ENCODE measurements at places on chromosomes 11 and 22. TPM values are rescaled to one million over a fixed set of nuclear protein-coding genes. Genes with fewer than 3 reads are reported as not detected.

OR5D16 gene
- not detected for total RNA-seq

MYO7A gene
- 3.6 TPM for total RNA-seq

MIAT gene
- 6.1 TPM for total RNA-seq

ZNF215 gene
- 2.4 TPM for total RNA-seq

- H3K4me1 ChIP-seq, result peaks cover 3% of the 10 kb centered on the region
- H3K27ac ChIP-seq, result no peak overlapping the region
- no peak overlapping the region for H3K4me3 ChIP-seq
- H3K27me3 ChIP-seq, result no peaks in the 10 kb centered on the region
- no peak for DNase-seq
Observed at GRCh38 chr22:42360348-42360747, 71.9 kb downstream of the NFAM1 start.

GRCh38 chr22:31603081-31603525 is 58.9 kb downstream of the PISD start:
- no peak overlapping the region for H3K4me3 ChIP-seq
- no peaks in the 10 kb centered on the region for H3K27me3 ChIP-seq
- DNase-seq, result no peak
- no peaks in the 10 kb centered on the region for H3K4me1 ChIP-seq
- H3K36me3 ChIP-seq, result no peaks in the 10 kb centered on the region
- H3K27ac ChIP-seq, result peak overlapping the region; percentile 68

- no peak overlapping the region for H3K4me3 ChIP-seq
- no peaks in the 10 kb centered on the region for H3K27me3 ChIP-seq
- H3K27ac ChIP-seq, result no peak overlapping the region
- no peaks in the 10 kb centered on the region for H3K4me1 ChIP-seq
- DNase-seq, result no peak
Observed at GRCh38 chr11:46437122-46437689, 45.6 kb upstream of the CHRM4 start.

DNA sequence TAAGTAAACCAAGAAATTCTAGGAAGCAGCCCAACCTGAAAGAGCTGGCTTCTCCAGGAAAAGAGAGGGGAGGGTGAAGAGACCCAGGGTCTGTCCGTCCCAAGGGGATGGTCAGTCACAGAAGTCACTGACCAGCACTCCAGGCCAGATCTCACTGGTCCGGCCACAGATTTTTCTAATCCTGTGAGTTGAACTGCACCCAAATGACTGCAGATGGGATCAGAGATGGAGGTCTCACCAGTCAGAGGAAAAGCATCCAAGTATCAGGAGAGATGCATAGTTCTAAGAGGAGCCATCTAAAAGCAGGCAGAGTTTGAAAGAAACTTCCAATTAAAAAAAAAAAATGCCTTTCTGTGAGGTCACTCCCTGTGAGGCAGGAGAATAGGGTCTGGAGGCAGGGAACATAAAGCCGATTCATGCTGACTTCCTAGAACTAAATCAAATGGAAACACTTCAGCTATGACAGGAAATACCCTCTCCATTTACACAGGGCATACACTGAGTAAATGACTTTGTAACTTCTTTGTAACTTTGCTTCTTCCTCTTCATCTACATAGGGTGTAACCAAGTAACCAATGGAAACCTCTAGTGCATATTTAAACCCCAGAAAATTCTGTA is 144.5 kb downstream of the CCDC34 start:
- H3K4me1 ChIP-seq, result peaks cover 25% of the 10 kb centered on the region
- DNase-seq, result no peak
- H3K36me3 ChIP-seq, result no peaks in the 10 kb centered on the region
- no peak overlapping the region for H3K4me3 ChIP-seq
- H3K27me3 ChIP-seq, result no peaks in the 10 kb centered on the region
- no peak overlapping the region for H3K27ac ChIP-seq

DNA sequence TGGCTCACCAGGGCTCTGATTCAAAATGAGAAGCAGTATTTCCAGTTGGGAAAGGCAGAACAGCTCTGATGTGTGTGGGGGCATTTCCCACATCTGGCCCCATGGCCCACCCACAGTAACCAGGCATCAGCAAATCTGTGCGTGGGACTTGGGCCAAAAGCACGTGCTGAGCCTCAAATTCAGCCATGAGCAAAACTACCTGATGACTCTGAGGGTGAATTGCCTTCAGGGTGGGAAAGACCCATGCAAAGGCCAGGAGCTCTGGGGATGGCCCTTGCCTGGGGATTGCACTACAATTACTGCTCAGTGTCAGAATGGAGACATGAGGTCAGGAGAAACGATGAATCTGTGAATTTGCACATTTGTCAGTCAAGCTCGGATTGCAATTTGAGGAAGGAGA is 20.9 kb downstream of the TP53AIP1 start:
- no peak overlapping the region for H3K4me3 ChIP-seq
- H3K27me3 ChIP-seq, result peaks cover 3% of the 10 kb centered on the region
- DNase-seq, result no peak
- H3K4me1 ChIP-seq, result no peaks in the 10 kb centered on the region

GRCh38 chr11:22711880-22712279 is 45.5 kb downstream of the GAS2 start:
- no peak overlapping the region for H3K4me3 ChIP-seq
- no peaks in the 10 kb centered on the region for H3K36me3 ChIP-seq
- H3K27me3 ChIP-seq, result no peaks in the 10 kb centered on the region

GRCh38 chr22:35559354-35560005 is 18.8 kb downstream of the RASD2 start:
- H3K27ac ChIP-seq, result no peak overlapping the region
- no peaks in the 10 kb centered on the region for H3K27me3 ChIP-seq
- H3K4me3 ChIP-seq, result no peak overlapping the region
- DNase-seq, result no peak

- no peaks in the 10 kb centered on the region for H3K27me3 ChIP-seq
- peak overlapping the region; percentile 92 for H3K4me3 ChIP-seq
- DNase-seq, result peak; percentile 86
Observed at GRCh38 chr22:20131859-20132685, 468 bp downstream of the ZDHHC8 start.
